Nephron progenitor cell (in vitro differentiated cells): ENCODE measurements at places on chromosomes 4 and X.

GRCh38 chrX:16436348-16437188, 213.4 kb upstream of the S100G start:
- peak; percentile 85 for DNase-seq

DNA sequence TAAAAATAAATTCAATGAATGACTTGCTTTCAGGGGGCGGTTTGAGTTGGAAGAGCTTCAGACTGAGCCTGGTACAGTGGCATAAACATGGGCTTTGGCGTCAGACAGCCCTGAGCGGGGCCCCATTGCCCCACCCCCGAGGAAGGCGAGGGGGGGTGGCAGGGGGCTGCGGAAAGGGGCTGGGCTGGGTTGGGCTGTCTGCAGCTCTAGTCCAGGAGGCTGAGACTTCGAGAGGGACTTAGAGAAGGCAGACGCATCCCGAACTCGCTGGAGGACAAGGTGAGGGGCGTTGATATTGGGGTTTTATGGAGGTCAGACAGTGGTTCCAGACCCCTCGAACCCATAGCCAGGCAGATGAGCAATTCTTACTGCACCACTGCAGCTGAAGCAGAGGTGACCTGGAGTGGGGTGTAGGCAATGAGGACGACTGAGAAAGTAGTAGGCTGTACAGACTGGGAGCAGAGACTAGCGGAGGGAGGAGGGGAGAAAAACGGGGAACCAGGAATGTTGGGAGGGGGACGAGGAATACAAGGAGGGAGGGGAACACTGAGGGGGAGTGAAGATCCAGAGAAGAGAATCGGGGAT, at the start of gene MAGED2:
MAGED2 (plus strand) TSS at position 222 of the 585 bp plus-strand sequence. CDS start 1,587 bp downstream, outside the sequence.
- peak; percentile 53 for DNase-seq

DNA sequence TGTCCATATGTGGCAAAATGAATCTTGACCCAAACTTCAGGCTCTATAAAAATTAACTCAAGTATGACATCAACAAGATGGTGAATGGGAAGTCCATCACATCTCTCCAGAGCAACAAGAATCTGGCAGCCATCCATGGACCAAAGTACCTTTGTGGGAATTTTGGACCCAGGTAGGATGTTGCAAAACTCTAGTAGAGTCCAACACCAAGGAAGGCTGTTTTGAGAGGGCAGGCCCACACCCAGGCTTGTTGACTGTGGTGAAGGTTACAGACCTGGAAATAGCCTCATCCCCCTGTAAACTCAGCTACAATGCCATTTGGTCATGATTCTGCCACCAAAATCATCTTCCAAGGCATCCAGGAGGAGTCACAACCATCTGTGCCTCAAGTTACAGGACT, 12.9 kb downstream of the DGAT2L6 start:
- no peak for DNase-seq

- DNase-seq: no peak
Observed at GRCh38 chr4:128661479-128661878, 148.0 kb upstream of the JADE1 start.

GRCh38 chrX:45980726-45981125, 564.5 kb downstream of the ZNF674 start:
- DNase-seq: no peak

- DNase-seq: no peak
Observed at GRCh38 chr4:54746218-54746617, 88.5 kb downstream of the KIT start.

GRCh38 chr4:7877176-7877575, 62.5 kb downstream of the AFAP1 start:
- DNase-seq: no peak

DNA sequence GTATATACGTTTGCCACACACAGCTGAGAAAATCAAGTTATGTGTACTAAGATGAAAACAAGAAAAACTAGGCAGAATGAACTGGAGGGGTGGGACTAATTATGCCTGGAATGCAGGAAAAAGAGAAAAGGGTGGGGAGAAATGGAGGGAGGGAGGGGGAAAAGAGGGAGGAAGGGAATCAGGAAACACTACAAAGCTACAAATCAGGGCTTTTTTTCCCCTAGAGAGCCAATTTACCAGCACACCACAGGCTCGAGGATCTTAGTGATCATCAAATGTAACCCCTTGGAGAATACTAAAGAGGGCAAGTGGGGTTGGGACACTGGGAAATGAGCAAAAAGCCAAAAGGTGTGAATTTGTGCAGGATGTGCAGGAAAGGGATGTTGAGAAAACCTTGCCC, 451.9 kb downstream of the SMARCA1 start:
- no peak for DNase-seq

- DNase-seq: no peak
Observed at GRCh38 chr4:173500841-173501591, 29.0 kb downstream of the HAND2 start.
